Stromal cell of bone marrow (primary cell): ENCODE measurements at places on chromosomes 7 and 10.

DNA sequence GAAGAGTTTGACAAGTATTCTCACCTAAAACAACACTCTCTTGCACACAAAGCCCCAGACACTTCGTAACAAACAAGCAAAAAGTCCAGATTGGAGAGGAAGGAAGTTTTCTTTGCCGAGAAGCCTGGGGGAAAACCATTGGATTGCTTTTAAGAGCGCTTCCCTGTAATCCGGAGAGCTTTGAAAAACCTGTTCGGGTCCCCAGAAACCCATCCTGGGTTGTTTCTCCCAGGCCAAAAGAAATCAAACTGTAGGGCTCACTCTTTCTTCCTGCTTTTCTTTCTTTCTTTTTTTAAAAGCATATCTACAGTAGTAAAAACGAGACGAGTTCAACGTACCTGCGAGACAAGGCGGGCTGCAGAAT lies 655 bp downstream of the SP8 start:
- no peak for DNase-seq

DNA sequence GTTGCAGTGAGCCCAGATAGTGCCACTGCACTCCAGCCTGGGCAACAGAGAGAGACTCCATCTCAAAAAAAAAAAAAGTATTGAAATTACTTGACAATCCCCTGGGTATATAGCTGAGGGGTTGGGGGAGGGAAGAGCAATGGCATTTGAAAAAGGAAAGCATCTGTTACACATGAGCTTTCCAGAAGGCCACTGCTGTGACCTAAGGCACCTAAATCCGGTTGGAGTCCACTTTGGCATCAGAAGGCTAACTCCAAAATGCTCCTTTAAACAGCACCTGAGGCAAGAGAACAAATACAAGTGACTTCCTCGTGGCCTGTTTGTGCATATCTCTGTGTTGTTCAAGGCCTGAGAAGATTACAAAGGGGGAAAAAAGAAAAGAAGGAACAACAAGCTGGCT lies 74.8 kb upstream of the PALS2 start:
- DNase-seq: no peak

DNA sequence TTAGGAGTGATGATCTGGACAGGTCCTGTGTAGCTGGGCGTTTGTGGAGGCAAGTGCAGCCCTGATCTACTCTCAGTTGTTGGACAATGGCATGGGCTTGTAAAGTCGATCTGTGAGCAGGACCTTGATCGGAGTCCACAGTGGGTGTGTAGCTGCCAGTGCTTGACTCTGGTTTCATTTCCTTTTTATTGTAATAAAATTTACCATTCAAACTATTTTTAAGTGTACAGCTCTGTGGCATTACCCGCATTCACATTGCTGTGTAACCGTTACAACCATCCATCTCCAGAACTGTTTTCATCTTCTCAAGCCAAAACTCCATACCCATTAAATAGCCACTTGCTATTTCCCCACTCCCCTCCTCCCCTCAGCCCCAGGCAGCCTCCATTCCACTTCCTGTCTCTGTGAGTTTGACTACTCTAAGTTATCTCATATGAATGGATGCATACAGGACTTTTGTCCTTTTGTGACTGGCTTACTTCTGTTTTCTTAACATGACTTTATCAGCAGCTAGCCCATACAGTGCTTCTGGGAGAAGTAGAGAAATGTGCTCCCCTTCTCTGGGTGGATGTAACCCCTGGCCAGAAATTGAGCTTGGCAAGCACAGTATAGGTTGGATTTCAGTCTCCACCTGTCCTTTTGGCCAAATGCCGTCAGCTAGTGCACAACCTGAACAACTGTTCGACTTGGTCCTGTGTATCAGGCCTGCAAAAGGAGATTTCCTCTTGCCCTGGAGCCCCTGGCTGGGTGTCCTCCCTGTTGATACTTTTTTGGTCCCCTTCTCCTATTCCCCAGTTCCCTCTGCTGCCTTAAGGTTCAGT lies 180.0 kb downstream of the LRMDA start:
- DNase-seq: no peak

DNA sequence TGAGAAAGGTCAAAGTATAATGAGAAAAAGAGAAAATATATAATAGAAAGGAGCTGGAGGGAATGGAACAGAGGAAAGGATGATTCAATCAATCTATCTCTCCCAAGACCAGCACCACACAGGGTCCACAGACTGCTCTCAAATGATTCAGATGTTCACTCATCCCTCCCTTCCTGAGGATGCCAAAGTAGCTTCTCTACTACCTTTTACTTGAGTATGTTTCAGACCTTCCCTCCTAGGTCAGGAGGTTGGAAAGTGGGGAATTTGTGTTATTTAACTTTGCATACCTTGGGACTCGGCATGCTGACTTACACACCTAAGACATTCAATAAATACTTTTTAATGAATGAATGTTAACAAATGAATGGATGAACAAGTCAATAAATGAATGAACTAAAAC lies 30.6 kb downstream of the CPVL start:
- no peak for DNase-seq

- no peak for DNase-seq
Observed at GRCh38 chr7:3923307-3923918, 622.4 kb downstream of the SDK1 start.

DNA sequence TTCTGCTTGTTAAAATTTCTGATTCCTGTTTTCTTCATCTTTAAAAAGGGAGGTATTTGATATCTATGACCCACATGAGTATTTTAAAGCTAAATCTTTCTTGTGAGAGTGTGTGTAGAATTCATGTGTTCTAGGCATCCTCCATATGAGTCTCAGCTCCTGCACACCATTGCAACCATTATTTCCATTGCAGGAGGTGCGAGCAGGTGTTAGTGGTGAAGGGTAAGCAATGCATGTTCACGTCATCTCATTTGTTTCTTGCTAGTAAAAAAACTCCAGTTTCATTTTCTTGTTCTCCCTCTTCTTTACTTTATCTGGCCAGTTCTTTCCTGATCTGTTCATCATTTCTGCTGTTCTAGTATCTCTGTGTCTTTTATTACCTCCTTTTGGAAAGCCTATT lies 100.5 kb downstream of the ADRA2A start:
- no peak for DNase-seq

DNA sequence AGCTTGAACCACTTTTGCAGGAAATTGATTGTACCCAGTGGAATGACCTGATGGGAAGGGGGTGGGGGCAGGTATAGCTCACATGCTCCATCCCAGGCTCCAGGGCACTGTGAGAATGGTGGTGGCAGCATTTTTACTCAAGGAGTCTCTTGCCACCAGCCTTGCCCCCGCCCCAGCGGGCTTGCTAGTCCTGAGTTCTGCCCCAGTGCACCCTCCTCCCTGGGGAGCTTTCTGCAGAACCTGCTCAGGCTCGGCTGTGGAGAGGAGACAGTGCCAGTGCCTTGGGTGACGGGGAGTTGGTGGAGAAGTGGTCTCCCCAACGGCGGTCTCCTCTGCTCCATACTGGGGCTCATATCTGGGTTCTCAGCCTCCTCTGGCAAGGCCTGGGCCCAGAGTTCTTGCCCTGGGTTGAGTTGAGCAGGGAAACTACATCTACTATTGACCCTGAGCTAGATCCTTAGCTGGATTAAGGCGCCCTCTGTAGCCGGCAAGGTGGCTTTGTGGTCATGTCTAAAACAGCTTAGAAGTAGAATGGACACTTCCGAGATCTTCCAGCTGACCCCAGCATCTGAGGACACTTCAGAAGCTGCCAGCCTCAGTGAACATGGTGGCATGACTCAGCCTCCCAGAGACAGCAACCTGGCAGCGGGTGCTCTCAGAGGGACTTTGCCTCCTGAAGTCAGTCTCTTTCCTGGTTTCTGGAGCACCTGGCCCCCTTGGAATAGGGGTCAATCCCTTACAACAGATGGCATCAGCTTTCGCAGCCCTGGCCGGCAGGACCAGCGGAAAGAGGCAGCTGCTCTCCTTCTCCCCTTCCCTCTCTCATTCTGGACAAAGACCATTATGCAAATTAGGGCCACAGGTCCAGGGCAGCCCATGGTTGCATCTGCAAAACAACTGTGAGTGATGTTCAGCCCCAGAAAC lies 363.4 kb upstream of the MKI67 start:
- no peak for DNase-seq

- peak; percentile 7 for DNase-seq
Observed at GRCh38 chr7:50552921-50553320, 12.3 kb downstream of the DDC start.

DNA sequence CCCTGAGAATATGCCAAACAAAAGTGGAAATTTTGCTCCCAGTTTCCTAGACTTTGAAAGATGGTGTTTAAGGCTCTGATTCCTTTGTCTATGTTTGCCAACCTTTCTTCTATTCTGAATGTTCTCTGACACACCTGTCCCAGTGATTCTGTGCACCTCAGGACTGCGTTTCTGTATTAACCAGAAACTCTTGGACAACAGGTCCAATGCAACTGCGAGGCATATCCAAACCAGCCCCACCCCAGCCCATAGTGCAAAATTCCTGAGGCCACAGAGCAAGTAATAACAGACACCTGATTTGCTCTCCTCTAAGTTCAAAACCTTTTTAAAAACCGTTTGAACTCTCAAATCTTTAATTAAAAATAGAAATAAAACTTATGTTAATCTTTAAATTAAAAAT lies 37.0 kb upstream of the MSRB2 start:
- DNase-seq: no peak

DNA sequence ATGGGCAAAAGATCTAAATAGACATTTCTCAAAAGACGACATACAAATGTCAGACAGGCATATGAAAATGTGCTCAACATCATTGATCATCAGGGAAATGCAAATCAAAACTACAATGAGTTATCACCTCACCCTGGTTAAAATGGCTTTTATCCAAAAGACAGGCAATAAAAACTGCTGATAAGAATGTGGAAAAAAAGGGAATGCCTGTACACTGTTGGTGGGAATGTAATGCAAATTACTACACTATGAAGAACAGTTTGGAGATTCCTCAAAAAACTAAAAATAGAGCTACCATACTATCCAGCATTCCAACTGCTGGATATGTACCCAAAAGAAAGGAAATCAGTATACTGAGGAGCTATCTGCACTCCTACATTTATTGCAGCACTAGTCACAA lies 18.0 kb downstream of the GSDME start:
- DNase-seq: no peak

DNA sequence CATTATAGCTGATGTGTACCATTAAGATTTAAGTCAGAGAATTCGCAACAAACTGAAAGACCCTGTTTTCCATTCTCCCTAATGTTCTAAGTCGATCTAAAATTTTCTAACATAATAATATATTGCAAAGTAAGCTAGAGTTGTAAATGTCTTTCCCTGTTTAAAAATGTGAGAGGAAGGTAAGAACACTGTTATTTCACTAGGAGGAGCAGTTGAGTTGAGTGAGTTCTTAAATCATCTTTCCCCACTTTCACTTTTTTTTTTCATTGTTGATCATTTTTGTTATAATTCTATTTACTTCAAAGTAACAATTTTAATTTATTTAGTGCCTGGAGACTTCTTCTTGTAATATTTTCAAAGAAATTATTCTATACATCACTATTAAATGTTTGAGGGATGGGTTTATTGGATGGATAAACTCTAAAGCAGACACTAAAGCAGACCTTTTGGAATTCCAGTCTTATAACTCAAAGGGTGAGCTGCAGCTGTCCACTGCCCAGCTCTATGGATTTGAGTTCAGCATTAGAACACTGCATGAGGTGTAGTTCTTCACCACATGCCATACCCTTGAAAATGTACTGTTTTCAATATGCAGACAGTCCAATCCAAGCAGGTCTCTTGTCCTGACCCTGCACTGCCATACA lies 181.3 kb upstream of the FZD1 start:
- peak; percentile 31 for DNase-seq

GRCh38 chr10:124378881-124379471 lies 39.7 kb downstream of the OAT start:
- DNase-seq: no peak

GRCh38 chr7:151008143-151008510 lies 16.2 kb downstream of the ATG9B start:
- no peak for DNase-seq

GRCh38 chr10:121080281-121080891 lies 229.2 kb downstream of the WDR11 start:
- DNase-seq: no peak

GRCh38 chr7:25319707-25320106 lies 91.4 kb upstream of the NPVF start:
- DNase-seq: no peak

DNA sequence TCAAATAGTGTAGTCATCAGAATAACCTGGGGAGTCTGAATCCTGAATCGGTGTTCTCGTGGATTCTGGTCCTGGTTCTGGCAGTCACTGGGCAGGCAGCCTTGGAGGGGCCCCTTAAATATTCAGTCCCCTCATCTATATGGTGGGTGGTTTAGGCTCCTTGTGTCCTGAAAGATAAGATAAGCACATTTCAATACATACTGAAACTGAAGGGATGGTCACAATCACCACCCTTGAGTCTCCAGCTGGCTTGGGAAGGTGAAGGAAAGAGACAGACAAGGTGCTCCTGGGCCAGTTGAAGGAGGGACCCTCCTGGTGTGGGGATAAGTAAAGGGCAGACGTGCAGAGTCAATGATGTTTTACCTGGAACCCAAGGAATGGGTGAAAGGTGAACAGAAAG lies 146.7 kb downstream of the CXCL12 start:
- no peak for DNase-seq
